Ammon's horn (tissue), 1 donor: ENCODE measurements at places on chromosomes 1 and 21.

DNA sequence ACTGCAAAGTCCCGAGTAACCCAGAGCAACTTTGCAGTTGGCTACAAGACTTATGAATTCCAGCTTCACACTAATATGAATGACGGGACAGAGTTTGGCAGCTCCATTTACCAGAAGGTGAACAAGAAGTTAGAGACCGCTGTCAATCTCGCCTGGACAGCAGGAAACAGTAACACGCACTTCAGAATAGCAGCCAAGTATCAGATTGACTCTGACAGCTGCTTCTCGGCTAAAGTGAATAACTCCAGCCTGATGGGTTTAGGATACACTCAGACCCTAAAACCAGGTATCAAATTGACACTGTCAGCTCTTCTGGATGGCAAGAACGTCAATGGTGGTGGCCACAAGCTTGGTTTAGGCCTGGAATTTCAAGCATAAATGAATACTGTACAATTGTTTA lies 66.8 kb downstream of the ACBD6 start:
- no peak for DNase-seq

GRCh38 chr1:63918418-63918945 lies 144.7 kb downstream of the ROR1 start:
- no peak for DNase-seq

DNA sequence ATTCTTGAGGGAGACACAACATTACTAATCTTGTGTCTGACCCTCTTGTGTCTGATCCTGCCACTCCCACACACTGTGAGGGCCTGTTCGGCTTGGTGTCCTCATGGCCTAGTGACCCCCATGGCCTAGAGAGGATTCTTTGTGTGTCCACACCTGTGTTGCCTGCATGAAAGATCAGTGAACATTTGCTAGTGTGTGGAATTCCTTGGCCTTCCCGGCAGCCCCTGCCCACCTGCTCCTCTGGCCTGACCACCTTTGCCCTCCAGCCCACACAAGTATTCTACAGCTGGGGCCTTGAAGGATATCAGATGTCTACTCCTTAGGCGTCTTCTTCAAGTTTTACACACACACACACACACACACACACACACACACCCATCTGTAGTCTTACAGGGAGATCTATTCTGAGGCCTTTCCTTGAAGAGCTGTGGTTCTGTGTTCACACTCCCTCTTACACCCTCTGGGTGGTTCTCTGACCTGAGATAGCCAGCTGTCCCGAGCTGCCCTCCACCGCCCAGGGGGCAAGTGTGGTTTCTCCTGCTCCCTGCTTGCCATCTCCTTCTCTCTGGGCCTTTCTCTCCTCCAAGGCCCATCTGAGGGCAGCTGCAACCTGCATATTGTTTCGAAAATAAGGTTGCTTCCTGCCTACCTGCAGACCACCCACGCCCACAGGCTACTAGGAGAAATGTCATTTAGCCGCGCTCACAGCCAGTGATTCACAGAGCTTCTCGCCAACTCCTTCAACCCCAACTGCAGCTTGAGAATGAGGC lies 45.4 kb downstream of the CD247 start:
- no peak for DNase-seq

GRCh38 chr1:174839211-174839610 lies 160.5 kb upstream of the CACYBP start:
- no peak for DNase-seq

GRCh38 chr1:38773483-38773882 lies 86.1 kb downstream of the RRAGC start:
- no peak for DNase-seq

GRCh38 chr1:237650809-237651208 lies 239.9 kb downstream of the ZP4 start:
- no peak for DNase-seq

GRCh38 chr1:76430531-76430930 lies 356.0 kb downstream of the ST6GALNAC3 start:
- DNase-seq = no peak

DNA sequence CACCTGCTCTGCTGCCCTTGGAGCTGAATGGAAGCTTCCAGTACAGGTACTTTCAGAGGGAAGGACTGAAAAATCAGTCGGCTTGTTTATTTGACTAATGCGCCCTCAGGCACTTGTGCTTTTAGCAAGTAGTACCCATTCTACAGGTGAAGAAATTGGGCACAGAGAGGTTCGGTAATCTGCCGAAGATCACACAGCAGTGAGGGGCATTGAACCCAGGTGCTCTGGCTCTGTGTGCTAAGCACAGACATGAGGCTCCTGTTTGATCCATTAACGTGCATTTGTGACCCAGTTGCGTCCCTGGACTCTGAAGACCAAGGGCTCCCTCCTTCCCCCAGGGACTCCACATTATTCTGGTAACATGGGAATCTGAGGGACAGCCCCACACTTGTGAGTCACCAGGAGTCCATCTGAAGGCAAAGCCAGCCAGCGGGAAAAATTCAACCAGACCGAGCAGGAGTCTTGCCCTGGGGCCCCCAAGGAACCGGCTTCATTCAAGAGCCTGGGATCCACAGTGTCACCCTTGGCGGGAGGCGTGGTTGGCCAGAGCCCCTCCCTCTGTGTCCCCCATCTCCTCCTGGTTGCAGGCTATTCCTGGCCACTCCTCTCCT lies 192.4 kb upstream of the ARHGEF16 start:
- no peak for DNase-seq

DNA sequence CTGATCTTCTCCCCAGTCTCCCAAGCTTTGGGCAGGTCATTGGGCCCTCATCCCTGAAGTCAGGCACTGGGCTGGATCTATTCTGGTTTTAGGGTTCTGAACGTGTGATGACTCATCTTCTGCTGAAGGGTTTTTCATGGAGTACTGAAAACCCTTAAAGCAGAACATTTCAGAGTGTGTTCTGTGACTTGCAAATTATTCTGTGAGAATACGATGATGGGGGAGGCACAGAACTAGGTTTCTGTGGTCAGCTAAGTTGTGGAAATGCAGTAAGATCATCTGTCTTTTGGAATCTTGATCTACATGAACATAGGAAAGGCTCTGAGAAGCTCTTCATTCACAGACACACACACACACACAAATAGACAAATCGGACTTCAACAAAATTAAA lies 46.2 kb downstream of the NAV1 start:
- no peak for DNase-seq

- DNase-seq = peak; percentile 74
These were observed 30.1 kb downstream of the NTPCR start for GRCh38 chr1:232980355-232980978.

GRCh38 chr1:15578921-15579682 lies 5.7 kb downstream of the AGMAT start:
- peak; percentile 34 for DNase-seq

GRCh38 chr21:15539376-15539775 lies 190.4 kb upstream of the USP25 start:
- no peak for DNase-seq

DNA sequence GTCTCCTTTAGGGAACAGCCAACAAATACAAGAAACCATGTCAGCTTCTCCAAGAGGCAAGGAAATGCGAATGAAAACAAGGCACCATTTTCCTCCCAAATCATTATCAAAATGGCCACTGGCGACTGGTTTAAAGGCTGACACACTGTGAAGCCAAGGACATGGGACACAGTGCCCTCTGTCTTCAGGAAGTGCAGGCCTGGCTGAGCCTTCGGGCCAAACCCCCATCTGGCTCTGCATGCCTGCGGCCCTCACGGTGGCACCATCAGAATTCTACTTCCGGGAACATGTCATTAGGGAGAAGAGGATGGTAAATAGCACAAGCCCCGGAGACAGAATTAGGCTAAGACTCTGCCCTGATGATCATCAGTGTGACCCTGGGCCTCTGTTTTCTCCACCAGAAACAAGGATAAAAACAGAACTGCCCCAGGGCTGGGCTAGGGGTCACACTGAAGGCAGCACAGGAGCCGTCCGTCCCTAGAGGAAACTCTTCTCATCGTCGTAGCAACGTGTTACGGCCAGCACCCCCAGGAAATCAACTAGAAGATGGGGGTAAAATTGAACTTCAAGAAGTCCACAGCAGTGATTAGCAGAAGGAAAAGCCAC lies 103.5 kb downstream of the NPHP4 start:
- DNase-seq = no peak
